Left colon (tissue), 2 donors: ENCODE measurements at places on chromosomes 12 and 14. TPM values are rescaled to one million over a fixed set of nuclear protein-coding genes. Genes with fewer than 3 reads are reported as not detected.

DNA sequence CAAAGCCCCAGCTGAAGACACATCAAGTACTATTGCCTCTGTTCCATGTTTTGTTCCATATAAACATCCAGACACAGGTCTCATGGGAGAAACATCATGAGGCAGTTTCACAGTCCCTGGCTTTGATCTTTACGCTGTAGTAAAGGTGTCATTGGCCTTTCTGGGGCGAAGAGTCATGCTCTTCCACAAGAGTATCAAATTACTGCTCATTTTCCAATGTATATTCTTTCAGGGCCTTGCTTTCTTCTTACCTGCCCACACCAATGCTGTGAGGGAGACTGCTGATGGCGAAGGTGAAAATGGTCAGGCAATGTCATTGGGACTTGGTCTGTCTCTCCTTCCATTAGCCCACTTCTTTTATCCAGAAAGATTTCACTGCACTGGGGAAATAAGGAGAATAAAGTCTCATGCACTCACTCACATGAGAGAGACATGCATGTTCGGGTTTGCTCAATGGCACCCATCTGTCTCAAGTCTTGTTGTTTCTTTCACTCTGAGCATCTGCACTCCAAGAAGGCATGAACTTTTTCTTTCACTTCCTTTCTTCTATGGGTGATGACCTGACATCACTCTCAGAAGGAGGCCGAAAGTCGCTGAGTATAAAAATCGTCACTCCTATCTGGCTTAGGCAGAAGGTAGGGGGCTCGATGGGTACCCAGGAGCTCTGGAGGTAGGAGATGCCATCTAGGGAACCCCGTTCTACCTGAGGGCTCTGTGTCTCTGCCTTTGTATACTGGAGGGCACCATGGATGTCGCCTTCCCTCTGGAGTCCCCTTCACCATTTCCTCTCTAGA lies 1.3 kb upstream of the JDP2 start:
- DNase-seq, result no peak

GRCh38 chr14:105116451-105117256 lies 51.4 kb upstream of the GPR132 start:
- no peak for DNase-seq

DNA sequence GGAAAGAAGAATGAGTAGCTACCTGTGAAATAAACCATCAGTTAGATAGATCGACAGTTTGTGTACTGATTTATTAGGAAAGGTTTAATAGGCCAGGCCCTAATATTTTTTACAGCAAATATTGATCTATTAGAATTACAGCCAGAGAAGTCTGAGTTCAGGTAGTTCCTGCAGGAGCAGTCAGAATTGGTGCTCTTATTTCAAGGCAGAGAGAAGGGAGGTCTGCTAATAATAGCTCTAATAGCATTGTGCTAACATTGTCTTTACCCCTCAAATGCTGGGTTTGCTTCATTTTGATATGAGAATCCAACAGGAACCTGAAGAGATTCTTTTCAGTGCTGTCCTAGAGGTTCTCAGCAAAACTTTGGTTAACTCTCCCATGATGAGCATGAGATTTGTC lies 343.8 kb upstream of the NAV3 start:
- no peak for DNase-seq

DNA sequence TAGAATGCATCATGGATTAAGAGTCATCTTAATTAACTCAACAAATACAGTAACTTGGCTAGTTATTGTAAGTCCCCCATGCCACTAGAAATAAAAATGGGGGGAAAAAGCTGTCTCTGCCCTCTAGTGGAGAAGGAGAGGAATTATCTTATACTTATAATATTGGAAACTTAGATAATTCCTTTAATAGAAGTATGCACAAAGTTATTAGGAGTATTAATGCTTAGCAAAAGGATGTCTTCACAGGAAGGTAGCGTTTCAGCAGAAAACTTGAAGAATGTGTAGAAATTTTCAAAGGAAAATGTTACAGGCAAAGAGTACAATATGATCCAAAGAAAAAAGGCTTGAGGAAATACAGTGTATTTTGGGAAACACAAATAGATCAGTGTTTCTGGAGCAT lies 19.8 kb downstream of the OR5AU1 start:
- no peak for DNase-seq

- no peak for DNase-seq
Measured at GRCh38 chr12:122981587-122982476, 1.4 kb downstream of the ARL6IP4 start.

GRCh38 chr14:88660056-88660455 lies 97.2 kb downstream of the ZC3H14 start:
- DNase-seq, result no peak

DNA sequence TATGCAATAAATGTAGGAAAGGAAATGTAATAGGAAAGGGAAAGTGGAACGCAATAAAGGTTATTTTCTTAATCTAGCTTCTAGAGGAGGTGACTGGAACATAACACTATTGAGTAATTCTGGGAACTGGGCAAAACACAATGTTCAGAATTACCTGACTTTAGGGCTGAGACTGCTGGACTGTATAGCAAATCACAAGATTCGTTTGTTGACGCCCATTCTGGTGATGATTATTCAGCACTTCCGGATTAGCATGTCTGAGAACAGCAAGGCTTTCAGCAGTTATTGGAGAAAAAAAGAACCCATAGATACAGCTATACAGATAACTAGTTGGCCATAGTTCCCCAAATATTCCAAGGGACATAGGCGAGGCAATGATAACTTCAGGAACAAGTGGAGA lies 2.3 kb upstream of the KLRD1 start:
- no peak for DNase-seq

DNA sequence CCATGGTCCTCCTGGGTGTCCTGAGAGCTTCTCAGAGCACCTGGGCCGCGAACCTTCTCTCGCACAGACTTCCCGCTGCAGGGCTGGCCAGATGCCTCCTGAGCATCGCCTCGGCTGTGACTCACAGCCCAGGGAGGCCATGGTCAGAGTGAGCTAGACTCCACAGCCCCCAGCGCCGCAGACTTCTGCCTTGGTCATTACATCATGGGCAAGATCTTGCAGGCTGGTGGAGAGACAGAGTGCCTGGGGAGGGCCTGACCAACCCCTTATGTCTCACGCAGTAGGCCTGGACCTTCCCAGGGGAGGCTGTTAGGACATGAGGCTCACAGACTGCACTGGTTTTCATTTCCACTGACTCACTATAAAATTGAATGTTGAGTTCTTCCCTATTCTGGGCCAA lies 41.8 kb downstream of the SMOC1 start:
- DNase-seq, result no peak

- DNase-seq, result no peak
Measured at GRCh38 chr12:112820796-112821195, 29.2 kb downstream of the RPH3A start.

- peak; percentile 41 for DNase-seq
Measured at GRCh38 chr14:35818346-35819115, 7.6 kb upstream of the BRMS1L start.

DNA sequence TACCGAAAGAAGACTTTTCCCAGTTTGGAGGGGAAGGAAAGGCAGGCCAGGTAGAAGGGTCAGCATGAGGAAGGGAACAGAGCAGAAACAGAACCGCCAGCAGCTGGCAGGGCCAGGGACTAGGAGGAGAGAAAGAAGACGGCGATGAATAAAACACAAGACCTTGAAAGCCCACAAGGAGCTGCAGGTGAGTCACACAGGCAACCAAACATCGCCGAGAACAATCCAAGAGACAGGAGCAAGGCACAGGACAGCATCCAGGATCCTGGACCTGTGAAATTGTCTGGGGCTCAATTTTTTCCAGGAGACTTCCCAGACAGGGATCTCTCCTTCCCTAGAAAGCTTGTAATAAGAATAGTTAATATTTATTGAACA lies 47.3 kb downstream of the NUAK1 start:
- DNase-seq, result no peak

- no peak for DNase-seq
Measured at GRCh38 chr14:79544698-79545070, 666.6 kb downstream of the DIO2 start.

DNA sequence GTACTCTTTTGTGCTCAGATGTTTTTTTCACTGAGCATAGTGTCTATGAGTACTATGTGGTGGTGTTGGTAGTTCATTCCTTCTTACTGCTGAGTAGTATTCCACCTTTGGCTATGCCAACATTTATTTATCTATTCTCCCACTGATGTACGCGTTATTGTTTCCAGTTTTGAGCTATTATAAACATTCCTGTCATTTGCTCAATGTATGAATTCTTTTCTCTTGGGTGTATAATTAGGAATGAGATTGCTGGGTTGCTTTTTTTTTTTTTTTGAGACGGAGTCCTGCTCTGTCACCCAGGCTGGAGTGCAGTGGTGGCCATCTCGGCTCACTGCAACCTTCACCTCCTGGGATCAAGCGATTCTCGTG lies 37.5 kb upstream of the SLC2A3 start:
- no peak for DNase-seq

DNA sequence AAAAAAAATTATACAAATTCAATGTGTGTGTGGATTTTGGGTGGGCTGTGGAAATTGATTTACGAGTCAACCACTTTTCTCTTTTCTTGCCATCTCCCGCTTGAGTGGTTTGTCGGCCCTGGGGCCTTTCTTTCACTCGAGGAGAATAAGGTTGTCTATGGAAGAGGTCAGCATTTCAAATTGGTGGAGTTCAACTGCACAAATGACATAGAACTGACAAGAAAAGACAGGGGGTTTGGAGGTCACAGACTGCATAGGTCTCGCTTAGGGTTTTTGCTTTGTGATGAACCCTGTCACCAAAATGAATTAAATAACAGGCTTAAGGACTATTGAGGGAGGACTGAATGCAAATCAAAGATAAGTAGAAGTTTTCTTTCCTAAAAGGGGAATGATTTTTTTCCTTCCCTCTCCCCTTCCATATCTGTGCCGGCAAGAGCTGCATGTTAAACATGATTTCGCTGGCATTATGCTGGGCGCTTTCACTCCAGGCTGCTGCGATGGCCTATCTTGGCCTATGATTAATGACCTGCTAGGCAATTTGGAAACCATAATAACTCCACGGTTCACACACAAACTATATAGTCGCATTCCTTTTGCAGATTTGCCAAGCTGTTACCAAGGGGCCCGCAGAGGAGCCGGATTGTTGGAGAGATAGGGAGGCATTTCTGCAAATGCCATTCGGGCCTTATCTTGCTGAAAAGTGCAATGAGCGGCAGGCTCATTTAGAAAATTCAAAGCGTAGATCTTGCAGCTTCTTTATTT lies 20.7 kb downstream of the ASCL1 start:
- no peak for DNase-seq

DNA sequence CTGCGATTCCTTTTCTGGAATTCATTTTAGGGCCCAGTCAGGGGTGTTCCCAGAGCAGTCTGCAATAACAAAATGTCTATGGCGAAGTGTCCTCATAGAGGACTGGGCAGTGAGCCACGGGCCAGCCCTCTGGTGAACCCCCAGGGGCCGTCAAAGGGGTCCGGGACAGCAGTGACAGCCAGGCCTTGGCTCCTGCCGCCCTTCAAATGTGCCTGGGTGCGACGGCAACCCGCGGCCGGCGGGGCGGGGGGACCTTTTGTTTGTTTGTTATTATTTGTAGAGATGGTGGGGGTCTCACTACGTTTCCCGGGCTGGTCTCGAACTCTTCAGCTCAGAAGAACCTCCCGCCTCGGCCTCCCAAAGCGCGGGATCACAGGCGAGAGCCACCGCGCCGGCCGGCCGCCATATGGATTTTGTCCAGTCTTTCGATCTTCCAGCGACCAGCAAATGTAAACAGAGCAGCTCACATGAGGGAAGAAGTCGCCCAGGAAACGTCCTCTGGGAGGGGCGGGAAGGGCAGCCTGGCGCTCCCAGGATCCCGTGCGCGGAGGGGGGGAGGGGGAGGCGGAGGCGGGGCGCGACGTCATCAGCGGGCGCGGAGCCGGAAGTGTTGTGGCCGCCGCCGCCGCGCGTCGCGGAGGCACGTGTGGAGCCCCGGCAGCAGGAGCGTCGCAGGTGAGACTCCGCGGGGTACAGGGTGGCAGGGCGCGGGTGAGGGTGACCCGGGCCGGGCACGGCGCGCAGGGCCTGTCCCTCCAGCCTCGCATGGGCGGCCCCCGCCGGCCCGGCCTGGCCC lies at the start of gene TRMT61A:
Gene TRMT61A, plus strand, starts transcription at position 610 of the 796 bp plus-strand sequence. CDS start 783 bp downstream, outside the sequence.
- peak; percentile 94 for DNase-seq

DNA sequence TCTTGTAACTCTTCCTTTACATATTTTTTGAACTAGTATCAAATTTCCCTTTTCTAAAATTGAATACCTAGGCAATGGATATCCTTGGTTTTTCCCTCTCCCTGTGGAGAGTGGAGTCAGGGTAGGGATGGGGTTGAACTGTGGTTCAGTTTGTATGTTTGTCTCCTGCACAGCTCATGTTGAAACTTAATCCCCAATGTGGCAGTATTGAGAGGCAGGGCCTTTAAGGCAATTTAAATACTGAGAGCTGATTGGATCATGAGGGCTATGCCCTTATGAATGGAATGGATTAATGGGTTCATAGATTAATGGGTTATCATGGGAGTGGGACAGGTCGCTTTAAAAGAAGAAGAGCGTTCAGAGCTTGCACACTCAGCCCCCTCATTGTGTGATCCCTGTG lies 127.2 kb upstream of the RGS6 start:
- DNase-seq, result no peak

DNA sequence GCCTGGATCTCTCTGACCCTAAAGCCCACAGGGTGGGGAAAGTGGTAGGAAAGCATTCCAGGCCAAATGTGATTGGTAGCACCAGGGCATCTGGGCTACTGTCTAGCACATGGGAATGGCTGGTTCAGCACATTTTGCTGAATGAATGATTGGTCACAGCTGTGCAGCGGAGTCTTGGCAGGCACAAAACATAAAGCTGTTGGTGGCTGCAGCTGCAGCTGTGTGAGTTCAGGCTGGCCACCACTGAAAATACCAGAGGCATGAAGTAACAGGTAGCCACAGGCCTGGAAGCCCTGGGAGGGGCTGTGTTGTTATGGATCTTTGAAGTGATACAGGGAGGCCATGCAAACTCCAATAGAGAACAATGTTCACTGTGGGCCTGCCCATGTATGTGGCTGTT lies 72.7 kb downstream of the MYRFL start:
- no peak for DNase-seq

DNA sequence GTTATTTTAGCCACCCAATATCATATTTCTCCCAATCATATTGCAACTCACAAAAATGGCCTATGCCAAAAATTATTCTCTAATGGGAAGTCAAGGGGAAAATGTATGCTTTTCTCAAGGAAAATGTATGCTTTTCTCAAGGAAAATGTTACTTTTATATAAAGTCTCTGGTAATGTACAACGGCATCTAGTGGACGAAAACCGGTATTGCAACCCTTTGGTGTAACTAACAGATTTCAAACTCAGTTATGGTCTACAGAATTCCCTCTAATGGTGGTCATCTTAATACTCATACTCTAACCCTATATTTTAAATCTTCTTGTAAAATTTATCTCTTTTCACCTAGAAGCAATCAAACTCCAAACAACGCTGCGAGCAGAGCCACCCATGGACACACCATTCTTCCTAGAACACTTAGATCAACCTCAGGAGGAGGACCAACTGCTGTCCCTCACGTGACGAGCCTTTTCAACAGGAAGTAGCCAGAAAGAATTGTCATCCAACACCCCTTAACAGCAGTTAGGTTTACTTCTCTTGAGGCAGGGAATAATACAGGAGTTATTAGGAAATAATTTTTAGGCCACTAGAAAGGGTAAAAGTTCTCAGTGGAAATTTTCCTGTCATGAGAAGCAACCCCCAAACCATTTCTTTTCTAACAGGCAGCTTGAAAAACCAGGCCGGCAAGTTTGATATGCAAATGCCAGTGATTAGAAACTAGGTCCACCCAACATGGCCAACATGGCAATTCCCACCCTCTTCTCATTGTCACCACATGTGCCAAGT lies 20.1 kb downstream of the APOBEC1 start:
- peak; percentile 26 for DNase-seq

GRCh38 chr14:69252851-69253250 lies 7.1 kb upstream of the GALNT16 start:
- no peak for DNase-seq

REP15 gene
- 53.9 TPM for total RNA-seq

PPM1H gene
- 7.6 TPM for total RNA-seq

BIN2 gene
- 6.3 TPM for total RNA-seq

RD3L gene
- total RNA-seq, result not detected

LTB4R2 gene
- 4.2 TPM for total RNA-seq
